ENCODE measurements at places on chromosomes 11 and 22.
A peak's percentile ranks its signal among the peaks of the same experiment; 100 is the strongest.

GRCh38 chr11:108618529-108618928, 25.0 kb upstream of the EXPH5 start:
- DNase-seq: no peak

- DNase-seq: peak; percentile 25
These were observed 5.8 kb downstream of the PIWIL3 start for GRCh38 chr22:24768537-24769374.

GRCh38 chr11:26014456-26015115, 317.3 kb upstream of the ANO3 start:
- no peak for DNase-seq

DNA sequence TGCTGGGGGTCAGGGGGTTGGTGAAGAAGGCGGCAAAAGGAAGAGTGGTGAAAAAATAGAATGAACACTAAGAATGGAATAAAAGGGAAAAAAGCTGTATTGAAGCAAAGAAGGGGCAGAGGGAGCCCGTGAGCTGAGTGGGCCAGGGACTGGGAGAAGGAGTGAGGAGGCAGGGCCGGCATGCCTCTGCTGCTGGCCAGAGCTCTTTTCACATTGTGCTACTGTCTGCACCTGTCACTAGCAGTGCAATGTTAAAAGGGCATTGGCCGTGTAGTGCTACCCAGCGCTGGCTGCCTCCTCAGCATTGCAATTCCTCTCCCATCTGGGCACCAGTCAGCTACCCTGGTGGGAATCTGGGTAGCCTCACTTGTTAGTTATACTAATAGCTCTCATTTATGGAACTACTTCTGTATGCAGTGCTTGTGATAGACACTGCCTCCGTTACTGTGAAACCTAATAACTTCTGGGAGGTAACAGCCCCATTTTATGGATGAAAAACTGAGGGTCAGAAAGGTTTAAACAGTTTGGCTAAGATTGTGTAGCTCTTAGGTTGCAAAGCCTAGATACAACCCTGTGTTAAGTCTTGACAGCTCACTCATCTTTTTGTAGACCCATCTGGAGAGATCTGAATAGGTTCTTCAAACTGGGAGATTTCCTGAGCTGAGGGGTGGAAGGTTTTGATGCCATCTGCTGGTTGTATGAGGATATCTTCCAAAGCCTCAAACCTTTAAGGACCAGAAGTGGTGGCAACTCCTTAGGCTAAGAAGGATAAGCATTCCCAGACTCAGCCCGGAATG, 8.5 kb downstream of the YPEL4 start:
- DNase-seq: peak; percentile 48

- no peak for DNase-seq
These were observed 49.6 kb downstream of the C22orf31 start for GRCh38 chr22:29012101-29012433.

GRCh38 chr11:16969010-16969999, 44.9 kb downstream of the PLEKHA7 start:
- no peak for DNase-seq

GRCh38 chr22:41976070-41976901, 7.0 kb downstream of the SEPTIN3 start:
- DNase-seq: peak; percentile 54

GRCh38 chr11:4551346-4551979, 6.5 kb downstream of the OR52M1 start:
- DNase-seq: no peak

DNA sequence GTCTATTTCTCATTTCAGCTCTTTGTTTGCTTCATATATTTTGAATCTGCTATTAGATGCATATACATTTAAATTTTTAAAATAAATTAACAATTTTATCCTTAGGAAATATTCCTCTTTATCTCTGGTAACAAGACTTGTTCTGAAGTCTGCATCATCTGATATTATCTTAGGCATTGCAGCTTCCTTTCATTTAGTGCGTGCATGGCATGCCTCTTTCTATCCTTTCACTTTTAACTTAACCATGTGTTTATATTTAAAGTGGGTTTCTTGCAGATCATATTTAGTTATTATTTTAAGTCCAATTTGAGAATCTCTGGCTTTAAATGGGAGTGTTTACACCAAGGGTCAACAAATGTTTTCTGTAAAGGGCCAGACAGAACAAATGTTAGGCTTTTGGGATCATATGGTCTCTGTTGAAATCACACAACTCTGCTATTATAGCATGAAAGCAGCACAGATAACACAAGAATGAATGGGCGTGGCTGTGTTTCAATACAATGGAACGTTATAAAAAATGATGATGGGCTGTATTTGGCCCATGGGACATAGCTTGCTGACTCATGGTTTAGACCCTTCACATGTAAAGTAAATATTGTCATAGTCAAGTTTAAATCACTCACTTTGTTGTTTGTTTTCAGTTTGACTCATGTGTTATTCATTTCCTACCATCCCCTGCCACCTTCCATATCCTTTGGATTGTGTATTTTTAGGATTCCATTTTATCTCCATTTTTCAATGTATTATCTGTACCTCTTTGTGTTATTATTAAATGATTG, 83.9 kb upstream of the SNX19 start:
- no peak for DNase-seq

GRCh38 chr11:2312232-2313042, 10.6 kb downstream of the TSPAN32 start:
- no peak for DNase-seq

- DNase-seq: no peak
These were observed 10.2 kb downstream of the SCUBE2 start for GRCh38 chr11:9081153-9081552.

DNA sequence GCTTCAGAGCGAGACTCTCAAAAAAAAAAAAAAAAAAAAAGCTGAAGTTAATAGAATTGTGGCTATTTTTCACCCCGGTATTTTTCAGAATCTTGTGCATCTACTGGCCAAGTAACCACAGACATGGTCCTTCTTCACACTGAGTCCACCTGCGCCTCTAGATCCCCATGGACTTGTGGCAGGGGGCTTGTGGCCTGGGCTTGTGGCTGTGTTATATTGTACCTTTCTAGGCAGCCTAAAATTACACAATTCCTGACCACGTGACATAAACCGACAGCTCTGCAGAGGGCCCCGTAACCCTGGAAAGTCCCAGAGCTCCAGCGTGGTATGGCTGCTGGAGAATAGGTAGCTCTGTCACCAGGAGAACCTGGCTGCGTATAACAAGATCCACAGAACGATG, 10.9 kb upstream of the NAALADL1 start:
- no peak for DNase-seq

DNA sequence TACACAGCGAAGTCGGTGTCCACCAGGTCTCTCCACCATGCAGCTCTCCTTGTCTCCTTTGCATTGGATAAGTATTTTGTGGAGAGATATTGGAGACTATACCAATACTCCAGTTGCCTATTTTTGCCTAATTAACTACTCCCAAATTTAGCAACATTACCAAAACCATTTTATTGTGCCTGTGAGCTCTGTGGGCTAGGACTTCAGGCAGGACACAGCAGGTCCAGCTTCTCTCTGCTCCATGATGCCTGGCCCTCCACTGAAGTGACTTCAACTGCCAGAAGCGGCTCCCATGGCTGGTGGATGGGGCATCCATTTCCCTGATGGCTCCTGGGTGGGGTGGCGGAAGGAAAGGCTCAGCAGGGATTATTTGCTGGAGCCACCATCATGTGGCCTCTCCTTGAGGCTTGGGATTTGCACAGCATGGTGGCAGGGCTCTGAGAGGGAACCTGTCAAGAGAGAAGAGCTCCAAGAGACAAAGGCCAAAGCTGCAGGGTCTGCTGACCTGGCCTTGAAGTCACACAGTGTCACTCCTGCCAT, 36.9 kb upstream of the MAPK1 start:
- DNase-seq: no peak

- no peak for DNase-seq
These were observed 345.4 kb downstream of the BUD13 start for GRCh38 chr11:116427337-116427902.

- DNase-seq: peak; percentile 75
These were observed 8.7 kb downstream of the PTH start for GRCh38 chr11:13486926-13487660.

DNA sequence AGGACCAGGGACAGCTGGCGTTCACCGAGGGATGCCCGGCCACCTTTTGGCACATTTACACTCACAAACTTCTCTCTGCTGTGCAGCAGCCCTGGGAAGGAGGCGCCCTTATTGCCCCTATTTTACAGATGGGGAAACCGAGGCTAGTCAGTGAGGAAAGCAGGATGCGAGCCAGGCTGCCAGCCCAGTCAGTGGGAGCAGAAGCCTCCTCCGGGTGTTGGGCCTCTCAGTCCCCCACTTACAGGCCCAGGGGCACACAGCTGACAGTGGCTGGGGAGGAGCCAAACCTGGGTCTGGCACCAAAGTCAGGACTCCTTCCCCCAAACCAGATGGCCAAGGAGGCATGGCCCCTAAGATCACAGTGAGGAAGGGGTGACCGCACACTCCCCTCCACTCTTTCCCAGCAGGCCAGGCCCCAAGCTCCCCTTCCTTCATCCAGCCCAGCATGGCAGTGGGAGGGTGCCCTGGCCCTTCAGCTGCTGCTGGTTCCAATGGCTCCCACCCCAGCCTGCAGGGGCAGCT, 121.4 kb upstream of the ANO1 start:
- no peak for DNase-seq

DNA sequence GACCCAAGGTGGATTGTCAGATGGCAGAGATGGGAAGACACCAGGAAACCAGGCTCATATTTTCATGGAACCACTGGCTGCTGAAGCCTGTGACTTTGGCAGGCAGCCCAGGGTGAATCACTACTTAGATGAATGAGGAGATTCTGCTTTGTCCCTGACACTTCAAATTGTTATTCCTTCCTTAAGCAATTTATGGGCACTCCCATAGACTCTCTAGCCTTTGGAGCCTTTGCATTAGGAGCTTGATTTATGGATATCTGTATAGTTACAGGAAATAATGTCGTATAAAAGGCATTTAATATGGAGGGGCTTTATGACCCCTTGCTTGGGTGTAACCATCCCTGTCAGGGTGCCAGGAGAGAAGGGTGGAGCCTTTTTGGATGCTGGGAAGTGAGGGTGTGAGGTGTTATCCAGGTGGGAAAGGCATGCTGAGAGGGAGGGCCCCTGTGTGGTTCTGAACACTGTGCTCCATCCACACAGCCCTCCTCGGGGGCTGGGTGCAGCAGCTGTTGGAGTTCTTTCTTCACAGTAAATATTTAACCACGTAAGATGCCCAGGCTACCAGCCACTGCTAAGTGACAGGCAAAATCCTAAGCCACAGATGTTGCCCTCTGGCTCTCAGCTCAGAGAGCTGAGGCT, 35.3 kb downstream of the IL18 start:
- no peak for DNase-seq

DNA sequence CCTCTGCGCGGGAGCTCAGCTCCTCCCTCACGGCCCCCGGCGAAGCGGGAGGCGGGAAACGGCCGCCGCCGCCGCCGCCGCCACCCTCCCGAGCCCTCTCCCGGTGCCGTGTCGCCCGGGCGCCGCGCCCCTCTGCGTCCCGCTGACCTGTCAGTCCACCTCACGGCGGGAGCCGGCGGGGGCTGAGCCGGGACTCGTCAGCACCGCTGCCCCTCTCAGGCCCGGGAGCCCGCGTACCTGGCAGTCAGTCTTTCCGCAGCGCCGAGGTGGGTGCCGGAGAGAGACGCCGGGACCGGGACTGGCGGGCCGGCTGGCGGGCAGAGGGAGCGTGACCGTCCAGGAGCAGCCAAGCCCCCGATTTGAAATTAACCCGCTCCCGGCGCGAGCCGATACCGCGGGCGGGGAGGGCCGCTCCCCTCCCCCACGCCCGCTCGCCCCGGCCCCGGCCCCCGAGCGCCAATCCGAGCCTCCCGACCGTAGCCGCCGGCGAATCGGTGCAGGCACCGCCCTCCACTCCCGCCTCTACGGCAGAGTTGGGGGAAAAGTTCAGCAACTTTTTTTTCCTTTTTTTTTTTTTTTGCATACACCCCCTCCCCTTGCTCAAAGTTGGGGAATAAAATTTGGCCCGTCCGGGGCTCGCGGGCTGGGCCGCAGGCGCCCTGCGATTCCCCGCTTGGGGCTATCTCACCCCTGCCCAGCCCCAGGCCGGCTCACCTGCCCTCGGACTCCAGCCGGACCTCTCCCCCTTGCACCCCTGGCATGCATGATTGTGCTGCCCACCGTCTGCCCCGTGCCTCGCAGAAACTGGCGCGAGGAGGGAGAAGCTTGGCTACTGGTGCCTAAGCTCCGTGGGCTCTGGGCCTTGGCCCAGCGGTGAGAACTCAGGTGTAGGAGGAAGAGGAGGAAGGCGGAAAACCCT, 774 bp upstream of the E2F8 start:
- no peak for DNase-seq

DNA sequence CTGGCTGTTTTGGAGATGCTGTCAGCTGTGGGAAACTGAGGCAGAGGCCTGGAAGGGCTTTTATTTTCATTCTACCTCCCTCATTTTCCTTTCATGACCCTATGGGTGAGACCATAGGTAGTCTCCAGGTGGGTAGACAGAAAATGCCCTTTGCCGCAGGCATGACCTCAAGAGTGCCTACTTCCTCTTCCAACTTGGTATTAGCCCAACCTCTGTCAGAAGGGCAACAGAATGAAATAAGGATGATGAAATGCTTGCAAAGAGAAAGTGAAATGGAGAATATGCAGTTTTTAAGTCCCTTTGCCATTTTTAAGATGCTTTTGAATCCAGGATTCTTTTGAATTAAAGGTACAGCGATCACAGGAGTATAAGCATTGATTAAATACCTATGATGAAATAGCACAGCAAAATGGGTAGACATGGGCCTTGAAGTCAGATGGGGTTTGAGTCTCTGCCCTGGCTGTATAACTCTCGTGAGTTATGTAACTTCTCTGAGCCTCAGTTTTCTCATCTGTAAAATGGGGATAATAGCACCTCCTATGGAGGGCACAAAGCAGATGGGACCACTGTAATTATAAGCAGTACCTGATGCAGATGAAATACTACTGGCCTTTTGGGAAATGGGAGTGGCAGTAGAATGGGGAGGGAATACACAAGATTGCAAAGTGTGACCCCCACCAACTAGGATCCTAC, 3.7 kb downstream of the ASPHD2 start:
- no peak for DNase-seq

DNA sequence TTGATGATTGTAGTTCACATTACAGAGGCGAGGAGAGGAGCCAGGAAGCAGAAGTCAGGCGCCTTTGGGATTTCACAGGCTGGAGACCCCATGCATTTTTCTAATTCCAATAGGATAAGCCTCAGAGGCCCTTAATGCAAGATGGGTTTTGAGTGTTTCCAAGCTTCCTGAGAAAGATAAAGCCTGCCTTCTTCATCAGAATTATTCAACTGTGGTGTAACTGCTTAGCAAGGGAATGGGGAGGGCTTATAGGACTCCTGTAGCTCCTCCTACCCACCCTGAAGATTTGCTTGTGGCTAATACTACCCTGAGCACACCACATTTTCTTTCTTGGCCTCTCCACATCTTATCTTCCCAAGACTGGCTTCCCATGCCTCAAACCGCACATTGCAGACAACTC, 151.1 kb upstream of the ISX start:
- DNase-seq: no peak

- no peak for DNase-seq
These were observed 509.9 kb downstream of the NTM start for GRCh38 chr11:131880316-131880715.
